ENCODE measurements at places on chromosomes 7 and 10. TPM values are rescaled to one million over a fixed set of nuclear protein-coding genes. Genes with fewer than 3 reads are reported as not detected.

GRCh38 chr7:32078824-32079223, 8.6 kb upstream of the PDE1C start:
- no peaks in the 10 kb centered on the region for H3K4me1 ChIP-seq
- H3K36me3 ChIP-seq, result no peaks in the 10 kb centered on the region
- no peak overlapping the region for H3K4me3 ChIP-seq
- H3K27ac ChIP-seq, result no peak overlapping the region
- H3K27me3 ChIP-seq, result no peaks in the 10 kb centered on the region
- no peak for DNase-seq

TPK1 gene
- 8.8 TPM for total RNA-seq

ADGRA1 gene
- total RNA-seq, result not detected

- no peaks in the 10 kb centered on the region for H3K27me3 ChIP-seq
- no peaks in the 10 kb centered on the region for H3K36me3 ChIP-seq
- no peaks in the 10 kb centered on the region for H3K4me1 ChIP-seq
- no peak overlapping the region for H3K4me3 ChIP-seq
Measured at GRCh38 chr7:107284911-107285479, 116.2 kb downstream of the HBP1 start.

GRCh38 chr10:110443239-110444003, 54.3 kb upstream of the DUSP5 start:
- no peak overlapping the region for H3K4me3 ChIP-seq
- no peaks in the 10 kb centered on the region for H3K36me3 ChIP-seq
- no peak for DNase-seq
- H3K27ac ChIP-seq, result no peak overlapping the region
- H3K4me1 ChIP-seq, result peaks cover 12% of the 10 kb centered on the region

- peaks cover 57% of the 10 kb centered on the region for H3K4me1 ChIP-seq
- H3K27ac ChIP-seq, result peak overlapping the region; percentile 5
- no peaks in the 10 kb centered on the region for H3K36me3 ChIP-seq
- no peak for DNase-seq
- no peaks in the 10 kb centered on the region for H3K27me3 ChIP-seq
- H3K4me3 ChIP-seq, result no peak overlapping the region
Measured at GRCh38 chr7:24920451-24921361, 59.3 kb downstream of the OSBPL3 start.

IL15RA gene
- total RNA-seq, result 6.0 TPM

Data from MCF 10A (cell line).